ENCODE measurements at places on chromosomes 13 and 19.
A peak's percentile ranks its signal among the peaks of the same experiment; 100 is the strongest.

DNA sequence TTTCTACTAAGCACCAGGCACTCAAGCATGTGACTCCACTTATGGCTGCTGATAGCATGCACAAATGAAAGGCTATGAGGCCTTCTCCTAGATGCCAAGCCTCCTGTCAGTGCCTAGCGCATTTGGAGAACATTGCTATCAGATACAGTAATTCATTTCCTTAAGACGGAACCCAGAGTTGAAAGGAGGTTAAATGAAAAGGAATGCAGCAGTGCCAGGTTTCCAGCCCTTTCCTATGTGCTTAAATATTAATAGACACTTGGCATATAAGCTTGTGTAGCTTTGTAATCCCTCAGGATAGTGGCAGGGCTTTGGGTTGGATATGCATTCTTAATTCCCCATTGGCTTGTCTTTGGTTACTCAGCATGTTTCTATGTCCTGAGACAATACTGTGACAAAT, 140.1 kb upstream of the FRY start:
- DNase-seq, result no peak

DNA sequence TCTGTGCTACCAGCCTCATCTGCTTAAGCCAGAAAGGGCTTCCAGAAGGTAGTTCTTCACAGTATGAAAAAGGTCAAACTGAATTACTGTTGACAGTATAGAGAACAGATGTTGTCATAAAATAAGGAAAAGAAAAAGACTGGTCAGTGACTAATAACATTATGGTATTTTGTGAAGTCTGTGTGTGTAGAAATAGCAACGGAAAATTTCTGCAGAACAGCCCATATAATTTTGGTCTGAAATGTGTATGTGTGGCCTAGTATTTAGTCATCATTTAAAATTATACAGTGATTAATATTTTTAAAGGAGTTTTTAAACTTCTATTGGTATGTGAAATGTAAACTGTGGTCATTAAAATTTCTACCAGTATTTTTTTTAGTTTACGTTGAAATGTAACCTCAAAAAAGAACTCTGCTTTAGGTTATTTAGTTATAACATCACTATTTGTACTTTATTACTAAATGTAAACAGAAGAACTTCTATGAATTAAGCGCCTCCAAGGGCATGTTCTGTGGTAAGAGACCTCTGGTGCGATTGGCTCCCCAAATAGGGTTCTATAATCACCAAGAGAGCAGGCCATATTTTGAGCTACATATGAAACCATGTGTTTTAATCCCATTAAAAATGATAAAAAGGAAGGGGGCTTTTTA, 3.3 kb upstream of the GPR183 start:
- no peak for DNase-seq

GRCh38 chr13:77752512-77753069, 55.1 kb downstream of the SLAIN1 start:
- peak; percentile 63 for DNase-seq

GRCh38 chr13:27971236-27971645, 2.1 kb upstream of the CDX2 start:
- DNase-seq, result no peak

- DNase-seq, result peak; percentile 70
Observed at GRCh38 chr19:13764101-13764807, at the start of gene MRI1. Gene MRI1 (plus strand): TSS chr19:13764522. CDS start chr19:13764589, 67 bp downstream.

GRCh38 chr13:34772881-34773280, 169.2 kb upstream of the NBEA start:
- no peak for DNase-seq

DNA sequence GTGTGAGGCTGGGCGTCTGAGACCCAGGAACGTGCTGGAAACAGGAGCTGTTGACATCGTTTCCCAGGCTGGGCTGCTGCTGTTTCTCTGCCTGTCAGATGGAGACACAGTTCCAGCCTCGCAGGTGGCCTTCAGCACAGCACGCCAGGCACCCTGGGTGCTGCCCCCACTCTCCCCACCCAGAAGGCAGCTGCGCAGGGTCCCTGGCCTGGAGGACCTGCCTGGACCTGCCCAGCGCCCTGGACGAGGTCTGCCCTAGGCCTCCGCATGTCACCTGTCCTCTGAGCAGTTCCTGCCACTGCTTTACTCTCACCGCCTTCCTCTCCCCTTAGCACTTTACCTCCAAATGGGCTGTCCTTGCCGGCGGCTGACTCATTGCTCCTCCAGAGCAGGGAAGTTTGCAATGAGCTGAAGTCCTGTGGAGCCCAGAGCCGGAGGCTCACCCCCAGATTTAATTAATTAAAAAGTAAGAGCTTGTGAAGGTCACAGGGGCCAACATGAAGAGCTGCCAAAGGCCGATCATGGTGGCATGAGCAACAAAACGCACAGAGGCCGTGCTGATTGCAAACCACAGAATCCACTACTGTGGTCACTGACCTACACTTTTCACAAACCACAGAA, 32.2 kb downstream of the C13orf46 start:
- DNase-seq, result no peak

DNA sequence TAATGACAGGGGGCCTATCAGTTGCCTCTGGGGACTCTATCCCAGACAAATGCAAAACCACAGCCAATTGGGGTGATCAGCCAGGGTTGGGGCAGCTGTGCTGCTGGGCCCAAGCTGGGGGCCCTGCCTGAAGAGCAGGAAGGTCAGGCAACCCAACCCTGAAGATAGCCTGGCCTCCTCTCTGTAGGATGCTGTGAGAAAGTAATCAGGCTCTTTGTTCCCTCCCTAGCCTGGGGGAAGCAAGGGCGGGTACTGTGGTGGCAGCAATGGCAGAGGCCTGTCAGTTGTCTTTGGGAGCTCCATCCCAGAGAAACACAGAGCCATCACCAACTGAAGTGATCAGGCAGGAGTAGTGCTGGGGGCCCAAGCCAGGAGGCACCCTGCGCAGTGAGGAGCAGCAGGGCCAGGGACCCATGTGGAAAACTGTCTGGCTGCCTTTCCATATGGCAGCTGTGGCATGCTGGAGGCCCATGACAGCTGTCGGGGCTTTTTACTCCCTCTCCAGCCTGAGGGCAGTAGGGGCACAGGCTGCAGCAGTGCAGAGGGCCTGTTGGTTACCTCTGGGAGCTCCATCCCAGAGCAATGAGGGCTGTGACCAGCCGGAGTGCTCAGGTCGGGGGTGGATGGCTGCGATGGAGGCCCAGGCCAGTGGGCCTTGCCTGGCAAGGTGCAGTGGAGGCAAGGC, 73.6 kb upstream of the ATP12A start:
- peak; percentile 29 for DNase-seq

- no peak for DNase-seq
Observed at GRCh38 chr13:43567608-43568007, 219.2 kb downstream of the ENOX1 start.

- DNase-seq, result peak; percentile 29
Observed at GRCh38 chr19:38654628-38655055, 7.2 kb downstream of the ACTN4 start.

GRCh38 chr19:9857920-9858746, 23.0 kb downstream of the PIN1 start:
- no peak for DNase-seq

- DNase-seq, result peak; percentile 82
Observed at GRCh38 chr13:110455941-110456340, 105.6 kb downstream of the RAB20 start.

GRCh38 chr13:76466043-76466442, 420.2 kb downstream of the KCTD12 start:
- no peak for DNase-seq

GRCh38 chr19:33175886-33176669, 18.1 kb upstream of the LRP3 start:
- DNase-seq, result peak; percentile 37

GRCh38 chr19:39906283-39906682, 28.2 kb downstream of the FCGBP start:
- no peak for DNase-seq

DNA sequence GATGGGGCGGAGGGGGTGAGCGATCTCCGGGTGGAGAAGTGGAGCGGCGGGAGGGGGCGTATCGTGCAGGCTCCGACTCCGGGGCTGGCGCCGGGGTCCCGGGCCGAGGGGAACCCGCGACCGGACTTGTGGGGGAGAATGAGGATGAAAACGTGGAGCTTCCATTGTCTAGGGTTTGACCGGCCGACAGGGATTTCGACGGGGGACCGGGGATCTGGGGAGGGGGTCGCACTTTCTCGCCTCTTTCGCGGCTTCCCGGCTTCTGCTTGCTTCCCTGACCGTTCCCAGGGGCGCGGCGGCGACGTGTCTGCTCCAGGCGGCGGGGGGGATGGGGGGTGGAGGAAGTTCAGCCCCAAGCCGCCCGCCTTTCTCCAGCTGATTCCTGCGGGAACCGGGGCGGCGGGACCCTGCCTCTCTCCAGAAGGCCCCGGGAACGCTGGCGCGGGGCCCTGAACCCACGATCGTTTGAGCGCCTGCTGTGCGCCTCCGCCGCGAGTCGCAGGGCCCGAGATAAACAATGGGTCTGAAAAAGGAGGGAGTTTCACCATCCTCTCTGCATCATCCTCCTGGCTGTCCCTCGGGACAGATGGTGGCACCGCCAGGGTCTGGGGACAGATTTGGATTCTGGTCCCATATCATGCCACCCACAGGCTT, 790 bp downstream of the TPM4 start:
- DNase-seq, result peak; percentile 46

DNA sequence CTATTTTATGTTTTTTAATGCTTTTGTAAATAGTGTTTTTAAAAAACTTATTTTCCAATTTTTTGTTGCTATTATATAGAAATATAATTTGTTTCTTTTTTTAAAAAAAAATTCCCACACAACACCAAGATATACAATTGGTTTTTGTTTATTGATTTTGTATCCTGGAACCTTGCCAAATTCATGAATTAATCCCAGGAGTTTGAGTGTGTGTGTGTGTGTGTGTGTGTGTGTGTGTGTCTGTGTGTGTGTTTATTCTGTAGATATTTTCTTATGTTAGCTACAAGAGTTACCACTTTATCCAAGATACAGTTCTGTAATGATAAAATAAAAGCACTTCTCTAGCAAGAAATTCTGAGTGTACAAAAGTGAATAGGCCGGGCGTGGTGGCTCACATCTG, 7.6 kb downstream of the TPRX1 start:
- no peak for DNase-seq

GRCh38 chr19:39046037-39046821, 13.9 kb upstream of the FBXO27 start:
- no peak for DNase-seq

Data from NCI-H524 (cell line).